ENCODE measurements at places on chromosomes 12 and 14. TPM values are rescaled to one million over a fixed set of nuclear protein-coding genes. Genes with fewer than 3 reads are reported as not detected.

DNA sequence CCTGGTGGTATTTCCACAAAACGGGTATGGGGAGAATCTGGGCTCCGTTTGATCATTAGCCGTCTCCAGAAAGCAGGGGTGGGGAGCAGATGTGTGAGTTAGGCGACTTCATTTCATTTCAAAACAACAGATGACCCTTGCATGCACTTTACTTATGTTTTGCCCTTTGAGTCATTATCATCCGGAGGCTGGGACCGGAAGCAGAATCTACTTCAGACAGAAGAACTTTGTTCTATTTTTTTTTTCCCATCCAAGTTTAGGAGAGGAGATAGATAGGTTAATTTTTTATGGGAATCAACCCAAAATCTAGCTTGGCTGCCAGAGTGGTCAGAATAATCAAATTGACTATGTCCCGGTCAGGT lies 31.3 kb upstream of the CMAS start:
- no peak for DNase-seq
- H3K27ac ChIP-seq: no peak overlapping the region
- H3K27me3 ChIP-seq: peaks cover 10% of the 10 kb centered on the region
- H3K36me3 ChIP-seq: no peaks in the 10 kb centered on the region
- no peak overlapping the region for H3K4me3 ChIP-seq

DNA sequence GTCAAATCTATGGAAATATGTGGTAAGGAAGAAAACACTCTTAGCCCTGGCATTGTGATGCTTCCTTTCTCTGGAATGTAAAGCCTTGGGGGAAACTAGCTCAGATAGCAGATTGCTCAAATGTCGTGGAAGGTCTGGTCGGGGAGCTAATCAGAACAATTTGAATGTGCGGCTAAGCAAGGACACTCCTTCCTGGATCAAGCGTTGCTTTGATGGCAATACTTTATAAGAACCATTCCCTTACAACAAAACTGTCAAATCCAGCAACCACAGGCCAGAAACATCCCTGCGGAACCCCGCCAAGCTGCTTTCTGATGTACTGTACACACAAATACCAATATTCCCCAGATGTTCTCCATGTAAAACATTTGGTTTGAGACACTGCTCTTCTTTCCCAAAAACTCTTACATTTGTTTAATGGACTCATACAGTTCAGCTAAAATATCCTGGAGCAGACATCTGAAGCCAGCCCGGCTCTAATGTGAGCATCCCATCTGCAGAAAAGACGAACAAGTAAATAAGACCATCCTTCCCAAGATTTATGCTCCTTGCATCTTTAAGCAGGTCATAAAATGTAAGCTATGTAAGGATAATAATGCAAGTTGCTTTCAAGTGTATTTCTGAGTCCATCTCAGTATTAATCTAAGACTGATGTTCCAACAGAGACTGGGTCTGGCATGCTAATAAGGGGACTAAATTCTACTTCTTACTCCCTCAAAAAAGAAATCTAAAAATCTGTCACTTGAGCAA lies 20.2 kb downstream of the NUAK1 start:
- peaks cover 57% of the 10 kb centered on the region for H3K27me3 ChIP-seq
- no peaks in the 10 kb centered on the region for H3K36me3 ChIP-seq
- no peak for DNase-seq
- H3K4me1 ChIP-seq: no peaks in the 10 kb centered on the region
- H3K4me3 ChIP-seq: no peak overlapping the region
- H3K27ac ChIP-seq: no peak overlapping the region

Gene KRT6B
- not detected for total RNA-seq

GRCh38 chr14:20679907-20680306 lies 4.5 kb upstream of the RNASE4 start:
- H3K4me3 ChIP-seq: peak overlapping the region; percentile 14
- no peak for DNase-seq
- H3K27ac ChIP-seq: no peak overlapping the region
- peaks cover 6% of the 10 kb centered on the region for H3K4me1 ChIP-seq

Gene BCL11B
- total RNA-seq: 209 TPM

GRCh38 chr12:43754015-43754414 lies 4.6 kb downstream of the PUS7L start:
- H3K36me3 ChIP-seq: peaks cover 48% of the 10 kb centered on the region
- H3K4me3 ChIP-seq: no peak overlapping the region
- H3K27me3 ChIP-seq: no peaks in the 10 kb centered on the region
- no peak for DNase-seq
- no peak overlapping the region for H3K27ac ChIP-seq
- H3K4me1 ChIP-seq: peaks cover 59% of the 10 kb centered on the region
